Skin of body (tissue), 3 donors: ENCODE measurements at places on chromosomes 6 and 20. TPM values are rescaled to one million over a fixed set of nuclear protein-coding genes. Genes with fewer than 3 reads are reported as not detected.

GRCh38 chr6:143401636-143402370, 48.7 kb downstream of the ADAT2 start:
- no peak for DNase-seq

- no peak for DNase-seq
Measured at GRCh38 chr20:23132930-23133559, 46.9 kb upstream of the CD93 start.

- DNase-seq = no peak
Measured at GRCh38 chr6:163356324-163356723, 58.2 kb upstream of the QKI start.

DNA sequence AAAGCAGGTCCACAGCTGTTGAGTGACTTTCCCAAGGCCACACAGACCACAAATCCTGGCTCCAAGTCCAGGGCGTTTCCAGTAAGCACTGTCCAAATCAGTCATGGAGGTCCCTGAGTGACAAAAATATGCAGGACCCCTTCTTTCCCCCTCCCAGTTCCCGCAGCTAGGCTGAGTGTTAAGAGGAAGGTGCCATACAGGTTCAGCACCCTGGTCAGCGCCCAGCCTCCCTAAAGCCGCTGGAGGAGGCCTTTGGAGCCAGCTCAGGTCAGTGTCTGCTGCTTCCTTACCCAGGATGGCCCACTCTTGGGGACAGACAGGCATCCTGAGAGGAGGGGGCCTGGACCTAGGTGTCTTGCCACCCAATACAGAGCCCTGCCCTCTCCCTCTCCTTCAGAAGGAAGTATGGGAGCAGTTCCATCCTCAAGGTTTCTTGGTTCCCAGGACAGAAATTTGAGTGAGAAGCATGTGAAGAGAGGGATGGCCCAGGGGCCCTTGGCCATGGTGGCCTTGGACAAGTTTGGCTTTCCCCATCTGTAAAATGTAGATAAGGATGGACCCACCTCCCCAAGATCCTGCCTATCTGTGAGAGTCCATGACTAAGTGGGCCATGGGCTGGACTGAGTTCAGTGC, 13.2 kb downstream of the TMEM74B start:
- DNase-seq = no peak

DNA sequence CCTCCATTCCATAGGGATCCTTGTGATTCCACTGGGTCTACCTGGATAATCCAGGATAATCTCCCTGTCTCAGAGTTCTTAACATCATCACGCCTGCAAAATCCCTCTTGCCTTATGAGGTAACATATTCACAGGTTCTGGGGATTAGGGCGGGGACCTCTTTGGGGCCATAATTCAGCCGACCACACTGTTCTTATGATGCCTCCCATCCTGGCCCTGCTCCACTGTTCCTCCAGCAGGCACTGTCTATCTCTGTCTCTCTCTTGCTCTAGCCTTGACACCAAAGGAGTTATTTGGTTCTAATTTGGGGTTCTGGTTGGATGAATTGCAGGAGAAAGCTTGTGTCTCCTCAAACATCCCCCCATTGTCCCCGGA, 168.1 kb downstream of the NFATC2 start:
- no peak for DNase-seq

TRIM10 gene
- total RNA-seq = 2.2 TPM

DNA sequence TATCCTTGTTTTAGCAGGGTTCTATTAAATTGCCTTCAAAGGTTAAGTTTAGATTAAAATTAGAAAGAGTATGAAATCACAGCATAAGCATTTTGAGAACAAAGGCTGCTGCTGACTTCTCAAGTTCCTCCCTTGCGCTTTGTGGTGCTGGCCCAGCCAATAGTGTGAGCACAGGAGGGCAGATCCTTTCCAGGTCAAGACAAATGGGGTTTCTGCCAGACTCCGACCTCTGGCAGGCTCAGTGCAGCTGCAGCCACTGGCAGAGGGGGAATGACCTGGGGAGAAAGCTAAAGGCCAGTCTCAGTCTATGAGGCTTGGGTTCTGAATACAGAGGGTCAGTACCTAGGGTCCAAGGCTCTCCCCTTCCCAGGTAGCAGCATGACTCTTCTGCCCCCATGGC, 27.0 kb downstream of the CLIC5 start:
- DNase-seq = no peak

GRCh38 chr6:98824902-98825599, 9.3 kb upstream of the POU3F2 start:
- no peak for DNase-seq

OPN5 gene
- not detected for total RNA-seq

DNA sequence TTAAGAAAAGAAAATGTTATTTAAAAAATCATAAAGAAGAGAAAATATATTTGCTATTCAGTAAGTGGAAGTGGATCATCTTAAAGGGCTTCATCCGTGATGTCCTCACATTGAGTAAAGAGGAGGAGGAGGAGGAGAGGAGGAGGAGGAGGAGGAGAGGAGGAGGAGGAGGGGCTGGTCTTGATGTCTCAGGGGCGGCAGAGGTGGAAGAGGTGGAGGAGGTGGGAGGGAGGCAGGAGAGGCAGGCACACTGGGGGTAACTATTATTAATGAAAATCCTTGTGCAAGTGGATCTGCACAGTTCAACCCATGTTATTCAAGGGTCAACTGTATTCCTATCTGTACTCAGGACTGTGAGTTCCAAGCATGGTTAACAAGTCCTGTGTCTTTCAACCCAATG, 47.0 kb upstream of the EDN1 start:
- no peak for DNase-seq

- peak; percentile 9 for DNase-seq
Measured at GRCh38 chr6:138682704-138683527, 90.7 kb upstream of the CCDC28A start.

PLAGL2 gene
- total RNA-seq = 6.4 TPM

RCAN2 gene
- total RNA-seq = 1.9 TPM

DNA sequence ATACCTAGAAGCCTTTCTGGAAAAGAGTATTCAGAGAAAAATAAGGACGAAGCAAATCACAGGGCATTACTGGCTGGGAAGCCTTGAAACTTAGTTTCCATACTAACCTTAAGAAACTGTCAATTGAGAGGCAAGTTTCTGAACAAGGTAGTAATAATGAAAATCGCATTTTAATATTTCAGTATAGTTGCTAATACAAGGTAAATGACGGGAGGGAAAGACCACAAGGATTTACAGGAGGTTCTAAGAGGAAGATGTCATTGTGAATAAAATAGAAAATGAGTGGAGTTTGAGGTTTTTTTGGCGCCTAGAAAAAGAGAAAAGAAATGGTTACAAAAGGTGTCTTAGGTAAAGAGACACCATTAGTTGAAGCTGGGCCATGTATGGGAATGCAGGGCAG, 53.9 kb upstream of the AIG1 start:
- no peak for DNase-seq

FAM83C gene
- total RNA-seq = 7.7 TPM

DNA sequence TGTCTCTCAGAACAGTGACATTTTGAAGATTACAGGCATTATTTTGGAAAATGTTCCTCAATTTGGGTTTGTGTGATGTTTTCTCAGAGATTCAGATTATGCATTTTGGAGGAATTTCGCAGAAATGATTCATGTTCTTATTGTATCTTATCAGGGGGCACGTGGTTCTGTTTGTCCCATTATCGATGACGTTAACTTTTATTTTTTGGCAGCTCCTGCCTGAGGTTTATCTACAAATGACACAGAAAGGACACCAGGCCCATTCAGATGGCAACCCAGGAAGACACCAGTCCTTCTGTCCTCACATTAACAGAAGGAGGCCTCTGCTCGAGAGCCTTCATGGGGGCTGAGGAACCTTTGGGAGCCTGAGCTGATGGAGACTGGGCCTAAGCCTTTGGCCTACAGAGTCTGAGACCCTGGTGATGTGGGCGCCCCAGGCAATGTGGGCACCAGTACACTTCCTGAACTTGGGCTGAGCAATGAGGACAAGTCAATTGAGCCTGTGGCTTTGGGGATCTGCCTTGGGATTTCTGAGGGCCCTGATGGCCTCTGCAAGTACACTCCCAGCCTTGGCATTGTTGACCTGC, 41.2 kb upstream of the EZR start:
- DNase-seq = no peak

CST4 gene
- not detected for total RNA-seq
